Breast epithelium (tissue), 4 donors: ENCODE measurements at places on chromosomes 12 and 14. TPM values are rescaled to one million over a fixed set of nuclear protein-coding genes. Genes with fewer than 3 reads are reported as not detected.

Gene LUM
- total RNA-seq: 449 TPM

Gene CMA1
- total RNA-seq: not detected

Gene MBD6
- total RNA-seq: 19.7 TPM

Gene CFL2
- total RNA-seq: 34.4 TPM

Gene FAM222A
- 0.32 TPM for total RNA-seq

Gene PWP1
- 79.0 TPM for total RNA-seq

Gene KRT6B
- 69.2 TPM for total RNA-seq

Gene SEC23A
- 106 TPM for total RNA-seq

Gene TSHR
- 1.6 TPM for total RNA-seq

Gene FZD10
- 0.48 TPM for total RNA-seq

Gene GALNT9
- not detected for total RNA-seq

Gene FAM161B
- total RNA-seq: 12.3 TPM

Gene SMIM41
- total RNA-seq: not detected

Gene NEK9
- 52.1 TPM for total RNA-seq

Gene ALDH1L2
- 6.7 TPM for total RNA-seq

Gene A2M
- total RNA-seq: 276 TPM

Gene TMEM117
- total RNA-seq: 17.1 TPM

Gene EMP1
- total RNA-seq: 759 TPM

Gene TMEM229B
- 10.2 TPM for total RNA-seq

Gene MYBPC1
- 92.2 TPM for total RNA-seq

Gene STK38L
- total RNA-seq: 48.8 TPM

Gene VRK1
- total RNA-seq: 13.1 TPM

Gene GLIPR1L2
- total RNA-seq: 6.3 TPM

Gene PRR13
- 61.0 TPM for total RNA-seq

Gene CINP
- 33.4 TPM for total RNA-seq

Gene MYF5
- total RNA-seq: not detected

Gene NOVA1
- total RNA-seq: 58.9 TPM

Gene CD63
- 777 TPM for total RNA-seq

Gene OR10G2
- total RNA-seq: not detected

Gene HCAR1
- 20.6 TPM for total RNA-seq

Gene CLEC14A
- 25.6 TPM for total RNA-seq

Gene CLEC4C
- total RNA-seq: not detected

Gene LTBP2
- 34.7 TPM for total RNA-seq
